ENCODE measurements at places on chromosomes 6 and 20. TPM values are rescaled to one million over a fixed set of nuclear protein-coding genes. Genes with fewer than 3 reads are reported as not detected.
A peak's percentile ranks its signal among the peaks of the same experiment; 100 is the strongest.

DNA sequence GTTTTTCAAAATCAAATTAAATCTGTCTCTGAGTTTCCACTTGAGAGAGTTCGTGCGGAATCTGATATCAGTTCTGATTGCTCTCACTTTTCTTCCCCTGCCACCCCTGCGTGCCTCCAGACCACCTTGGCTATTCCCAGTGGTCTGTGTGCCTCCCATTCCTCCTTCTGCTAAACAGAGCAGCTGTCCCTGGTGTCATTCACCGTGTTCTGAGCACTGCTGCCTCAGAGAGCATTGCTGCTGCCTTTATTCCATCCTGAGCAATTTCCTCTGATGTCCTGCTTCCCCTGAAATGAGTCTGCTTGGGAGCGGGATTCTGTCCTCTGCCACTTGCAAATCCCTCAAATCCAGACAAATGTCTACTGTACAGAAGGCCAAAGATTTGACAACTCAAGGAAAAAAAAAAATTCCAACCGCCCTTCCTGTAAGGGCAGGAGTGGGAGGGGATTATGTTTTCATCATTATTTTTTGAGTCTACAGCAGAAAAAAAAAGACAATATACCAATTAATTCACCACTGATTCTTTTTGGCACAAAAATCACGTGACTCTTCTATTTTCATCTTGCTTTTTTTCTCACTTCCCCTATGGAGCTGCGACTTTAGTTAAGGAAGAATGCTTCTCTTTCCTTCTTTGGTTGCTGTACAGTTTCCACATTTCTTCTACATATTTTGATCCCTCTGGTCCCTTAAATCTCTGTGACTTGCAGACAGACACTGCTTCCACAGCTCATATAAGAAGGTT lies 833.0 kb downstream of the EPHA7 start:
- no peak for DNase-seq

GRCh38 chr20:48406498-48406897 lies 421.3 kb downstream of the PREX1 start:
- DNase-seq: no peak

DNA sequence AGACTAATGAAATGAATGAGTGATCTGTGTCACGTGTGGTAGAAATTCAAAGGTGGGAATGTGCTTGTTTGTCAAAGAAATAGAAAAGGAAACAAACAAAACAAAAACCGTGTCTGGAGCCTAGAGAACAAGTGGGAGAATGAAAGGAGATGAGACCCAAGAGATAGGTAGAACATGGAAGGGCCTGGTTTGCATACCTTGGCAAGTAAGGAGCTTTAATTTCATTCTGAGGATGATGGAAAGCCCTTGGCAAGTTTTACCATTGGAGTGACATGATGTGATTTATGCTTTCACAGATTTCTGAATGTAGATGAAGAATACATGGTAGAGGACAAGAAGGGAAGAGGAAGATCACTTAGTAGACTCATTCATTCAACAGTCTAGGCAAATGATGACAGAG lies 26.8 kb upstream of the PRDM1 start:
- no peak for DNase-seq

- no peak for DNase-seq
Observed at GRCh38 chr6:20757761-20758160, 223.5 kb downstream of the CDKAL1 start.

LINC00237 gene
- total RNA-seq: not detected

GRCh38 chr6:118660218-118660569 lies 8.8 kb upstream of the CEP85L start:
- DNase-seq: peak; percentile 52

GRCh38 chr20:2745060-2745910 lies 52.7 kb downstream of the EBF4 start:
- no peak for DNase-seq

DNA sequence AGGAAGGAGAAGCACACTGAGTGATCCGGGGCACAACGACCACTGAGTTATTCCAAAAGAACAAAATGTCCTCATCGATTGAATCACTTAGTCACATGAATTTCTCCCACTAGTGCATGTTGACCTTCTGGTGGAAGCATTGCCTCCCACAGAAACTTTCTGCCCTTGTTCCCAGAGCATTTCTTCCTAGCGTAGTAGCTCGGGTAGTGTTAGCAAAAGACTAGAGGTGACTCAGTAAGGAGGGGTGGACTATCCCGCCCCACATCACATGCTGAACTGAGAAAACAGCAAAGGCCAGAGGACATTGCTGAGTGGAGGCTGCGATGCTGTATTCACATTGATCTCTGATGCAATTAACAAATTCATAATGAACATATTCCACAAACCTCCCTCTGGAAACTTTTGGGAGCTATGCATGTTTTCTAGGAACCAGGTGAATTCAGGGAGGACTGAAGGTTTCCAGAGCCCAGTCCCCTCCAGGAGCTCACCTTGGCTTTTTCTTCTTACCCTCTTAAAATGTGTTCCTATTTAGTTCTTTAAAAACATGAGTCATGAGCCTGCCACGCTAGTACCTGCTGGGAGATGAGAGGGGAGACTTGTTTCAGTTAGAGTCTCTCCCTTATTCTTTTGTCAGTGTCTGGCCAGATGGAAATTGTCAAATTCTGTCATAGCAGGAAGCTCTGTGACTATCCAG lies 507.9 kb downstream of the CDH26 start:
- no peak for DNase-seq

FKBP1C gene
- total RNA-seq: 1.2 TPM

CDH22 gene
- not detected for total RNA-seq

DNA sequence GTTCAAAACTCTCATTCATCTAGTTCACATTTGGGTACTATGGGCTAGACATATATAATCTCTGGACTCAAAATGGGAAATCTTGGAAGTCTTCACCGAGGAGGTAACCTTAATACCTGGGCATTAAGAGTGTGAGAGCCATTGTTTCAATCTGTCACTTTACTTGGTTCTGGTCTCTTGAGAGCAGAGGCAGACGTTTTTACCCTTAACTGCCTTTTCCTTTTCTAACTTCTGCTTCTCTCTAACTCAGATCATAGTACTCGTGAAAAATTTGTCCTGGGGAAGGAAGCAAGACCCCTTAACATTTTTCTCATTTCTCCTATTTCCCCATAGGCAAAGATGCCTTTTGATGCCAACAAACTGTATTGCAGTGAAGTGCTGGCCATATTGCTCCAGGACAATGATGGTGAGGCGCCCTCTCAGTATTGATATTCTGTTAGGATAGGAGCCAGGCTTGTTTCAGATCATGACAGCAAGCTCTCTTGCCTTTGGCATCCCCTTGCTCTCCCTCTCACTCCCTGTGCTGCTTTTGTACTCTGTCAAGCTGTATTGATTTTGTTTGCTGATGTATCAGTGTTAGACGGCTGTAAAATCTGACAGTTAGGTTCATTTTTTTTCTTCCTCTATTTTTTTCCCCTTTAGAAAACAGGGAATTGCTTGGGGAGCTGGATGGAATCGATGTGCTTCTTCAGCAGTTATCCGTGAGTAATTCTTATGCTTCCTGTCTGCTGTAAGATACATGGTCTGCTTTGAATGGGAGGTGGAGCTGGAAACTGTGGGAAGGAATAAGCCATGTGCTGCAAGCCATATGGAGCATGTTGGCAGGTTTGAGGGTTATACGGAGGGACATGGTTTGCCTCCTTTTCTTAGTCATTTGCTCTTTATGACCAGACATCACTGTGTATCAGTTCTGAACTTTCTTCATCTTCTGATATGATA lies 83.5 kb downstream of the CTNNBL1 start:
- DNase-seq: no peak

DNA sequence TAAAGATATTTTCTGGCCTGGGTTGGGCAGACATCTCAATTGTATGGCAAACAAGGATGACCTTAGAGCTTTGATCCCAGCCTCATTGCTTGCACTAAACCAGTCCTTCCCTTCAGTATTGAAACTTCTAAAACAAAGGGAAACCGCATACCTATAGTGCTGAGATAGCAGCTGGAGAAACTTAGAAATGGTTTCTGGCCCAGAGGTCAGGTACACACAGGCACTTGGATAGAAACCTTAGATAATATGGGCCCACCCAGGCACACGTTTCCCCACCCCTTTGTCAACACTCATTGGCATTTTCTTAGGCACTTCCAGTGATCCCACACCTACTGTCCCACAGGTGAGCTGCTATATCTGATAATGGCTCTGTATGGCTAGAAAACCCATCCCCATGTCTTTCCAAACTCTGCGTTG lies 22.1 kb downstream of the NRSN1 start:
- DNase-seq: no peak

DNA sequence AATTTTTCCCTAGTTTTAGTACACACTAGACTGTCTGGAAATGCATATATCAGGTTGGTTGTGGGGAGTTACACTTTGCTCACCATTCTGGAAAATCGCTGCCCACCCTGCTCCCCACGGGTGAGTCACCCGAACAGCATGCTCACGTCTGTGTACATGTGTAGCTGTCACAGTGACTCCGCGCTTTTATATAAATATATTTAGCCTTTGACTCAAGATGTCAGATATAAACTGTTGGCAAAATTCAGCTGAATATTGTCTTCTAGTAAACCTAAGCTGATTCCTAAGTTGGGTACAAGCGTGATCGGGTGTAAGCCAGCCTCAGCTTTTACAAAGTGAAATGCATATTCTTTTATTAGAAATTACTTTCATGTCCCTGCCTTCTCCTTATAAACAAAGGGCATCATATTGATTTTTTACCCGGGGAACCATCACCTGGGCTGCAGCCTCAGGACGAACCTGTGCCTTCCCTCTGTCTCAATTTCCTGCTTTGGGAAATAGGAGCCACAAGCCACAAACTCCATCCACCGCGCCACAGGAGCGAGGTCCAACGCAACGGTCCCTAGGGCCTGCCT lies 4.3 kb downstream of the SDCBP2 start:
- DNase-seq: no peak

DNA sequence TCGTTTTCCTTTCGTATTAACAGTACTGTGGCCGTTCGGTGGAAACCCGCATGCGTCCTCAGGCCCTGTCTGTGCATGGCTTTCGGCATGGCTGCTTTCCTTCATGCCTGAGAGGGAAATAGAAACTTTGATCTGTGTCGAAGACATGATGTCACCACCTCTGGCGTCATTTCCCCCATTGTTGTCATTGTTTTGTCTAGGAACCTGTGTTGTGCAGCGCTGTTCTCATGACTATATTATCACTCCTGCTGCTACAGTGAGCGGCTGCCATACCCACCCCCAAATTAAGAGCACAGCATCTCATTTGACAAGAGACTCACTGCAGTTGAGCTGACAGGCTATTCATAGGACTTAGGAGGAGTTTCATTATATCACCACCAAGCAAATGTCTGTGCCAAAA lies 172.3 kb downstream of the TMEM242 start:
- no peak for DNase-seq

- no peak for DNase-seq
Observed at GRCh38 chr6:160285541-160286105, 27.0 kb upstream of the SLC22A2 start.

DNA sequence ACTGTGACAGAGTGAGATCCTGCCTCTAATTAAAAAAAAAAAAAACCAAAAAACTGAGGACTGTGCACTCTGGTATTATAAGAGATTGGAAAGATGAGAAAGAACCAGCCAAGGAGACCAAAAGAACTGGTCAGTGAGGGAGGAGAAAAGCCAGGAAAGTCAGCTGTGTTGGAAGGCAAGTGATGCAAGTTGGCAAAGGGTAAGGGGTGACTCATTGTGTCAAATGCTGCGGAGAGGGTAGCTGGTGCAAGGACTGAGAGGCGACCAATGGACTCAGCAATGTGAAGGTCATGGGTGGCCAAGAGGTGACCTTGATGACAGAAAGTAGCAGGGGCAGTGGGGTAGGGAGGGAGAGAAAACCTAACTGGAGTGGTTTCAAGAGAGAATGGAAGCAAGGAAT lies 27.4 kb upstream of the LRRN4 start:
- DNase-seq: no peak

TSBP1 gene
- total RNA-seq: not detected

DNA sequence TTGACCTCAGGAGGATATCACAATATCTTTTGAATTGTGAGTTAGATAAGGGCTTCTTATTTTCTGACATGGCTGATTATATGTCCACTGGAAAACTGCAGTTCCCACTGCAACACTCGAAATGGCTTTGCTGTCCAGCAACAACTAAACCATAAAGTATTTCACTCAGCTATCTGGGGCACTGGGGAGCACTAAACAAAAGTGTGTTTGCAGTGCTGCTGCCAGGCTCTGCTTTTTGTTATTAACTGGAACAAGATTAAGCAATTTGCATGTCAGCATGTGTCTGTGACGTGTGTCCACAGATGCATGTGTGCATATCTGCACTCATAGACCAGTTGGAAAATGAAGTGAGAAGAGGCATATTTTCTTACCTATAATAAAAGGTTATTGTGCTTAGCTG lies 107.8 kb upstream of the CCN2 start:
- no peak for DNase-seq

CMTR1 gene
- total RNA-seq: 91.2 TPM

SH3BGRL2 gene
- total RNA-seq: 4.7 TPM

DNA sequence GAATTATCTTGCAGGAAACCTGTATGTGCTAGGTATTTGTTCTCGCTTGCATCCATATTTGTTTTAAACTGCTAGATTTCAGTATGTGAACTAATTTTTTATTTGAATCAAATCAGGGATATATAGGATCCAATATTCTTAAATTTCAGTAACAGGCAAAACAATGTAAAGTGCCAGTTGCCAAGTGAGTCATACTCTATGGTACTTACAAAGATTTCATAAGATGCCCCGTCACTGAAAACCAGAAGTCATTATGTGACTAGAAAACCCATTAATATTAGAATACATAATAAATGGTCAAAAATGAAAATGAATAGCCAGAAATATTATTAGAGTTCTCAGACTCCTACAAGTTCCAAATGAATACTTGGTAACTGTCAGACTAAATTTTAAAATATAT lies 481.2 kb downstream of the TFAP2A start:
- no peak for DNase-seq

CNBD2 gene
- total RNA-seq: 24.8 TPM

DNA sequence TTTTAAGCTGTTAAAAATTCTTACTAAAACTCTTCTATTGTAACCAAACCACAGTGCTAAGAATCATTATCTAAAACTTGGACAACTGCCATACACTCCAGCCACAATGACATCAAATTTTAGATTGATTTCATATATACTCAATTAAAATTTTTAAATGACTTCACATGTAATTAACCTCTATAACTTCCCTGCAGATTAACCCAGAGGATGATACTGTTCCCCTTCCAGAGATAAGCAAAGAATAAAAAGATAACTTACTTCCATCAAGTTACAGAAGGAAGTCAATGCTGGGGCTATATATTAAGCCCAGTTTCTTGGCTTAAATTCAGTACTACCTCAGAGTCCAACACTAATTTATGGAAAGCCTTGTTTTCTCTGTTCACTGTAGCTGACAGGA lies 71.3 kb downstream of the ARHGAP18 start:
- no peak for DNase-seq

PLCB4 gene
- 0.94 TPM for total RNA-seq

SLC24A3 gene
- 0.25 TPM for total RNA-seq

SMPDL3A gene
- not detected for total RNA-seq

All from CD4-positive, CD25-positive, alpha-beta regulatory T cell (primary cell).